T-helper 1 cell (primary cell): ENCODE measurements at places on chromosomes 1 and 21.

- no peak for DNase-seq
Observed at GRCh38 chr1:220217383-220217988, 54.8 kb downstream of the RAB3GAP2 start.

- no peak for DNase-seq
Observed at GRCh38 chr1:201366696-201367095, 10.8 kb downstream of the TNNT2 start.

DNA sequence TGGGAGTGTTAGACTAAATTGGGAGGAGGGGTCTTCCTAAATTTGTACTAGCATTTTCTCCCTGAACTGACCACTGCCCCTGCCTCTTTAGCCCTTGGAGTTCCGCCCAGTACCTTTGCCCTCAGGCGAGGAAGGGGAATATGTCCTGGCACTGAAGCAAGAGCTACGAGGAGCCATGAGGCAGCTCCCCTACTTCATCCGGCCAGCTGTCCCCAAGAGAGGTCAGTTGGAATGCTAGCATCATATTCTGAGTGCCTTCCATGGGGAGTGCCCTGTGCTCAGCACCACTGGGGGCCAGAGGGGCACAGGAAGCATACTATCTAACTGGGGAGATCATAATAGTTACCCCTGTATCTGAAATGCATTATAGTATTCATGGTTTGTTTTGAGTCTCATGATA lies 10.7 kb downstream of the POLR3GL start:
- no peak for DNase-seq

DNA sequence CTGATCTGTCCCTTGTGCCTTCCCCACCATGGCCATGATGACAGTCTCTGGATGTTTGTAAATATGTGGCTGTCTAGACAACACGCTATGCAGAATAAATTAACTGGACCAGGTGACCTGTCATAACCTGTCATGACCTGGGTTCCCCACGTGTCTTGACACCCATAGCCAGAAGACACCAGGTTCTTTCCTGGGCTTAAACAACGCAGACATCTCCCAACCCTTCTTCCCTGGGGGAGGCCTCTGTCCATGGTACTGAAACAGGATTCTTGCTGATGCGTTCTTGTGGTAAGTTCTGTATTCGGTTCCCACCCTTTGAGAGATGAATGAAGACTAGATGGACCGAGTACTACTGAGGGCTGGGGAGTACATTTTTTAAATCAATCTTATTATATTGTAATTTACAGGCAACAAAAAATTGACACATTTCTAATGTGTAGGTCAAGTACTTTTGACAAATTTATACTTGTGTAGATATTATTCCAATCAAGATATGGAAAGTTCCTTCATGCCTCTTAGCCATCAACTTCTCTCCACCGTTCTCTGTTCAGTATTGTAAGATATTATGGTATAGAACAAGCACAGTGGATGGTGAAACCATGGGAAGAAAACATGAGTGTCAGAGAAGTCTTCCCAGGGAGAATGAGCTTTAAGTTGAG lies 738.8 kb downstream of the PTPRU start:
- no peak for DNase-seq

DNA sequence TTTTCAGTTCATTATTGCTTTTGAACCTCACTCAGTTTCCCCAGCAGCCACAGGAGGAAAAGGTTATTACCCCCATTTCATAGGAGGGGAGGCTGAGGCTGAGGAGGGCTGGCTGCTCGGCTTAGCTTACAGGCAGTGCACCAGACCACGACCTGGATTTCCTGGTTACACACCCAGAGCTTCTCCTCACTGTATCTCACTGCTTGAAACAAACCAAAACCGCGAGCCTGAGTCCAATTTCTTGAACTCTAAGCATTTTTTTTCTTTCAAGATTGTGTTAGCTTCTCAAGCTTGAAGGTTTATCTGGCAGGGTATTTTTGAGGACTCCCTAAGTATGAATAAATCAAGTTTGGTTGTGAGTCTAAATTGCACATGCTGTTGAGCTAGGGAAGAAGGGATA lies 188.9 kb upstream of the EDN2 start:
- DNase-seq = peak; percentile 30

GRCh38 chr1:41741244-41741643 lies 177.5 kb downstream of the HIVEP3 start:
- no peak for DNase-seq

GRCh38 chr1:151839457-151840403 lies at the start of gene C2CD4D:
TSS of gene C2CD4D (minus strand) at chr1:151839820. CDS start at chr1:151838989, 831 bp downstream.
- DNase-seq = peak; percentile 67

- no peak for DNase-seq
Observed at GRCh38 chr1:63772876-63773275, 941 bp upstream of the ROR1 start.

- no peak for DNase-seq
Observed at GRCh38 chr1:173206816-173207568, at the start of gene TNFSF4. TSS of gene TNFSF4 (minus strand) at chr1:173207331. CDS start at chr1:173207176, 155 bp downstream.

GRCh38 chr1:153899509-153899908 lies 23.3 kb downstream of the GATAD2B start:
- no peak for DNase-seq

GRCh38 chr1:93629101-93630059 lies 52.3 kb downstream of the BCAR3 start:
- peak; percentile 9 for DNase-seq

DNA sequence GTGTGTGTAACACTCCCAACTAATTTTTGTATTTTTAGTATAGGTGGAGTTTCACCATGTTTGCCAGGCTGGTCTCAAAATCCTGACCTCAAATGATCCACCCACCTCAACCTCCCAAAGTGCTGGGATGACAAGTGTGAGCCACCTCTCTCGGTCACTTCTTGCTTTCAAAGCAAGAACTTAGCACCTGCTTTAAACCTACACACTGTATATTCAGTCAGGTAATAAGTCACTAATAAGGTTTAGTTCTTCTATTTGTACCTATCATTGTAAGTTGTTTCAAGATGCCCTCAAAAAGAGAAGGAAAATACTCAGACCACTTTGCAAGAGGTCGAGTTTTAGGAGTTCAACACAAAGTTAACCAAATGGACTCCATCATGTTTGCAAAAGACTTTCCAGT lies 431.3 kb downstream of the MRPL39 start:
- DNase-seq = no peak

- no peak for DNase-seq
Observed at GRCh38 chr1:74193908-74194307, 4.1 kb downstream of the LRRIQ3 start.

DNA sequence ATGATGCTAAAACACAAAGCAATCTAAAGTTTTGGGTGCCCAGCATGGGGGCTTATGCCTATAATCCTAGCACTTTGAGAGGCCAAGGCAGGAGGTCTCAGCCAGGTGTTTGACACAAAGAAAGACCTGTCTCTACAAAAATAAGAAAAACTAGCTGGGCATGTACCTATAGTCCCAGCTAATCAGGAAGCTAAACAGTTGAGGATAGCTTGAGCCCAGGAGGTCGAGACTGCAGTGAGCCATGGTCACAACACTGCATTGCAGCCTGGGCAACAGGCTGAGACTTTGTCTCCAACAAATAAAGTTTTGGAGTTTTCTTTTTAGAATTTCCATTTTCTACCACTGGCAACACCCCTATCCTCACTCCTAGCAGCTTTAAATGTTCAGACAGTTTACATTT lies 55.1 kb upstream of the GUCA2A start:
- no peak for DNase-seq

DNA sequence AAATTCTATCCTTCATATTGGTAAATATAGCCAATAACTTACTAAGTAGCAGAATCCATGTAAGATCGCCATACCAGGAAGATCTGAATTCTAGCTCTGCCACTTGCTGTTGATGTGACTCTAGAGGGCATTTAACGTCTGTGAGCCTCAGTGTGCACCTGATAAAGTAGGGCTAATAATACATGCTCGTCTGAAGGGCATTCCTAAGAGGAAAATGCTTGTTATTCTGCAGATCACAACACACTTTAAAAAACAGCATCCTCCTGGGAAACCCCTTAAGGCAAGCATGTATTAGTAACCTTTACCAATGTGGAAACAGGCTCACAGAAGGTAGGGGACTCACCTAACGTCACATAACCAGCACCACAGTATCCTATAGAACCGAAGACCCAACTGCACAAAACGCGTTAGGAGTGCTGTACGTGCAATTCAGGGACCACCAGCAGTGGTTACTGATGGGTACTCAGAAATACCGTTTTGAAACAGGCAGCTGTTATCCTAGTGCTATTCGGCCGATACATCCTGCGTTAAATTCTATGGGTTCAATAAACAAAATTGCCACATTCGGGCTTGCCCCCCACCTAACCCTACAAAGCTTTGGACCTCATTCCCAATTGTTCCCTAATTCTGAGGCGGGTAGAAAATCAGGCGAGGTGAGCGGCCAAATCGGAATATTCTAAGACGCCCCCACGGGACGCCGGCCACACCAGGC lies 758 bp downstream of the DEPDC1 start:
- DNase-seq = no peak

- no peak for DNase-seq
Observed at GRCh38 chr1:154809436-154810413, 60.4 kb downstream of the KCNN3 start.

DNA sequence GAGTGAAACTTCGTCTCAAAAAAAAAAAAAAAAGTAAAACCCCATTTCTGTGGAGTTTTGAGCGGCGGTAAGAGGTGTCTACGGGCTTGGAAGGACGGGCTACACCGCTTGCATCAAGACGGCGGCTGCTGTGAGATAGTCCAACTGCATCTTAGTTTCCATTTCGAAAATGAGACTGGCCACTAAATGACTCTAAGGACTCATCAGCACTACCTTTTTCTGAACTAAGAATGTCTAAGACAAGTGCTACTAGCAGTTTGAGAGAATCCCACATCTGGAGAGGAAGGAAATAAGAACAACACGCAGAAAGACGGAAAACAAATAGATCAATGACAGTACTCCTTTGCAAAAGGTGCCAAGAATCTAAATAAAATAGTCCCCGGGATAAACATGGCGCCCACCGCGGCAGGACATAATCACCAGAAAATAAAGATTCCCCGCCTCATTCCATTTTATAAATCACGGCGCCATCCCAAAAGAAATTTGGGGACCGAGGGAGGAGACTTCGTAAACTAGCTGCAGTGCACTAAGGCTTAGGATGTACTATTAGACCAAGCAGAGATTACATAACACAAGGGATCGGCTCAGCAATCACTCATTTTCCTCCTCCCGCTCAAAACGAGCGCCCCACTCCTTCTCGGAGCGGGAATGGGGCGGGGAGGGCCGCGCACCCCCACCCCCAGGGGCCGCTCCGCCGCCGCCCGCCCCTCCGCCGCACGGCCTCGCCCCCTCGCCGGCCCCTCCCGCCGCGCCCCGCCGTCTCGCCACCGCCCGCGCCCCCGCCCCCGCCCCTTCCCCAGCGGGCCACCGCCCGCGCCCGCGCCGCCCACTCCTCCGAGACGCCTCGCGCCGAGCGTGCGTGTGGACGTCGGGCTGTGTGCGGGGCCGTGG lies 1.1 kb downstream of the POGZ start:
- peak; percentile 54 for DNase-seq

DNA sequence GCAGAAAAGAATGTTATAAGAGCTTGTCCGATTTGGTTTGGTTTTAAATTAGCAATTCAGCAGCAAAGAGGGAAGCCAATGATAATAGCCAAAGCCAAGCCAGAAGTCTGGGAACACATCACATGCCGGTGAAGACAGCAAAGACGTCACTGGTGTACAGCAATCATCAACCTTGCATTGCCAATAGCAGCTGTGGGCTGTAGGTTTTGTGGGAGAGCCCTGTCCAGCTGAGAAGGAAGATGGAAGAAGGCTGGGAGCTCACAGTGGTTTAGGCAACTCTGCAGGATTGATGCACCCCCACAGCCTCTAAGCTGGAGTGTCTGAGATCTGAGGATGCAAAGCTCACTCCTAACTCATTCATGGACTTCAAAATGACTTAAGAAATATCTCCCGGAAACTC lies 338.7 kb downstream of the SIPA1L2 start:
- no peak for DNase-seq

- no peak for DNase-seq
Observed at GRCh38 chr21:33047231-33047630, 21.5 kb downstream of the OLIG2 start.

GRCh38 chr1:7407544-7407895 lies 363.6 kb upstream of the VAMP3 start:
- DNase-seq = no peak

- peak; percentile 65 for DNase-seq
Observed at GRCh38 chr1:234478152-234478480, 863 bp downstream of the TARBP1 start.

DNA sequence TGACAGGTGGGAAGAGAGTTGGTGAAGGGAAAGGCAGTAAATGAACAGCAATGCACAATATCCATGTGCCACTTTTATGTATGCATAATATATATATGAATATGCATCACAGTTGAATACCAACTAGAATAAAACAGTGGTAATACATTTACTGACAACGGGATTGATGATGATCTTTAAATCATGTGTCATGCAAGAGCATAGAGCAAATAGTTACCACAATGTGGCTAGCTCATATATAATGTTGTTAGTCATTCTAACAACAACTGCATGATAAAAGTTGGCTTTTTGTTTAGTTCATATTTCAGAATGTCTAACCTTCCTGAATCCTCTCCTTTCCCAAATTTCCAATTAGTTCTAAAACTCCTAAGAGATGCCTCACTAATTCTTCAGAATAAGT lies 46.4 kb downstream of the GORAB start:
- DNase-seq = no peak

DNA sequence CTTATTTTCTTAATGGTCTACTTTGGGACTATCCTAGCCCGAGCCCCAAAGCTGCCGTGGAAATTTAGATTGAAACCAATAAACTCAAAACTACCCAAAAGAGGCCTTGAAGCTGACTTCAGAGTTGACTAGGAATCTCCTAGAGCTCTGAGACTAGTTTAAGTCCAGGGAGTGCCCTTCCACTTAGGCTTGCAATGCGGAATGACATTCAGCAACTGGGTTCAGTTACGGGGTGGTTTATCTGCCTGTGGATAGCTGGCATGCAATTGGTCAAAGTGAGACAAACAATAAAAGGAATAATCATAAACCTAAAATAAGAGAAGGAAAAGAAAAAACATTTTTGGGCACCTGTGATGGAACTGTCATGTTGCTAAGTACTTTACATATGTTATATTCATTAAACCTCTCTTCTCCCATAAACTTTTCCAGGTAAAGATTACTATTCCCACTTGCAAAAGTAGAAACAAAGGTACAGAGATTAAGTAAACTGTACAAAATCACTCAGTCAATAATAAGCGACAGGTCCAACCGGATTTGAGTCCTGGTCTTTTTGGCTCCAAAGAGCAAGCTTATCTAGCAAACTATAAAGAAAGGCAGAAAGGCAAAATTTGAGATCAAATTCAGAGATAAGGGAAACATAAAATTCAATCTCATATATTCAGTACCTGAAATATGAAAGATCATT lies 56.5 kb downstream of the GPATCH2 start:
- no peak for DNase-seq

DNA sequence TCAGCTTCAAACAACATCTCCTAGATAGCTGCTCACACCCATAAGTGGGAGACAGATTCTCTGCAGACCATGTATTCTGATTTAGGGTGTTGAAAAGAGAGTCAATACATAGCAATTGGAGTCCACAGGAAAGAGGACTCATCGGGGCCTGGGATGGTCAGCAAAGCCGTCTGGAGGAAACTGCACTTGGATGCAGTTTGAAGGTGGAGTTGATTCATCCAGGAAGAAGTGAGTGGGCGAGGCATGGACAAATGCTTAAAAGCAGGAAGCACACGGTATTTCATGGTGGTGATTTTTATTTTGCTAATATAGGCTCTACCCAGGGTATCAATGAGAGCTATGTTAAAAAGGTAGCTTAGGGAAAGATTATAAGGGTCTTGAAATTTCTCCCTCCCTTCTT lies 36.8 kb upstream of the DIRAS3 start:
- no peak for DNase-seq
